ENCODE measurements at places on chromosomes 2 and 18.

GRCh38 chr2:196046123-196046917, 22.3 kb downstream of the DNAH7 start:
- DNase-seq = peak; percentile 32

- no peak for DNase-seq
Observed at GRCh38 chr18:8779251-8779650, 73.9 kb downstream of the MTCL1 start.

- DNase-seq = no peak
Observed at GRCh38 chr2:158045362-158045761, 56.3 kb upstream of the UPP2 start.

- DNase-seq = peak; percentile 61
Observed at GRCh38 chr2:237874585-237875161, 15.2 kb downstream of the RAMP1 start.

GRCh38 chr2:198546122-198546521, 741.7 kb downstream of the PLCL1 start:
- DNase-seq = no peak

DNA sequence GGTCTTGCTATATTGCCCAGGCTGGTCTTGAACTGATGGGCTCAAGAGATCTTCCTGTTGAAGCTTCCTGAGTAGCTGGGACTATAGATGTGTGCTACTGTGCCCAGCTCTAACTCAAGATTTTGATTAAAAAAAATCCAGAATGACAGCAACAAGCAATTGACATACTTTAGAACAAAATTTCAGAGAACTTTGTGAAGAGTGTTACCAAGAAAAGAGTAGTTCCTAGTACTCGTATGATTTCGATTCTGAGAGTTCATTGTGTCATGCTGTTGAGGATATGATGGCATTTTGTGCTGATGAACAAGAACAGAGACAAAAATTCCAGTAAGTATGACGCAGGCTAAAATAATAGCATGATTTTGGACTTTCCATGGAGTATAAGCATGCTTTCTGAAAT, 90.2 kb upstream of the TWSG1 start:
- no peak for DNase-seq

DNA sequence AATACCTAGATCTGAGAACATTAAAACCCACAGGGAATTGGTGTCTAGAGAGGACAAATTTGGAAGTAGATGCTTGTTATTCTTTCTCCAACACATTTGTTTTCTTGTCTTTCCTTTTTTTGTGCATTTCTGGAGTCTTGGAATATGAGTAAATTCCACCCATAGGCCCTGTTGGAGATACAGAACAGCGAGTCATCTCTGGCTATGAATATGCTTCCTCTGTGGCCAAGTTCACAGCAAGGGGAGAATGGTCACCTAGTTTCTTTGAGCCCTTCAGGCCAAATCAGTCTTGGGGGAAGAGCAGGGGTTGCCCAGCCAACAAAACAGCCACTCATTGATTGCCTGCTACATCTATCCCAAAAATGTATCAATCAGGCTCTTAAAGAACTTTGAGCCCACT, 31.3 kb downstream of the SP140L start:
- peak; percentile 17 for DNase-seq

DNA sequence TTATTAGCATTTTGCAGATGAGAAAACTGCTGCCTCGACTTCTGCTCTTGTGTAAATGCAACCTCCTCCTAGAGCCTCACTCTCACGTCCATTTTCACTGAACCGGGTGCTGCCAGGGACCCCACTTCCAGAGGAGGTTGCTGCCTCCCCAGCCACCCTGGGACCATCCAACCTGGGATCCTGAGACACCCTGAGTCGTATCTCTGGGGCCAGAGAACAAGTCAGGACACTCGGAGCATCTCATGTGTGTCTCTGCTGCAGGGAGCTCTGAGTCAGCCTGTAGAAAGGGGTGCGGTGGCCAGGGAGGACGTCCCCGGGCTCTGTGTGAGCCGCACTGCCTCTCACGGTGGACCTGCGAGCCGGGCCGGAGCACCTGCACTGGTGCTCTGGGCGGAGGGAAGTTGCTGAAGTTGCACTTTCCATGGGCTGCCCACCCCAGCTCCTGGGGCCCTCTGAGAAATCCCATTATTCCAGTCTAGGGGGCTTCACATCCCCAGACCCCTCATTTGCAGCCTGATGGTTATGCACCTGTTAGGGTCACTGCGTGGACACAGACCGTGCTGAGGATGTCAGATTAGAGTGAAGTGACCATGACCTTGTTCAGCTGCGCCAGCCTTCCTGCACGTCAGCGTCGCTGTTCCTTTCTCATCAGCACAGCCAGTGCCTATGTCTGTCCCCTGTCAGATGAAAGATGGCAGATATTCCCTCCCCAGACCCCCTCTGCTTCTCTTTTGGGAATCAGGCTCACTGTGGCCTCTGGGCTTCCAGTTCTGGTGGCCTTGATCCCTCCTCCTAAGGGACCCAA, 230.4 kb downstream of the KLHL29 start:
- no peak for DNase-seq

GRCh38 chr18:3451989-3452749, 2.2 kb downstream of the TGIF1 start:
- peak; percentile 49 for DNase-seq

DNA sequence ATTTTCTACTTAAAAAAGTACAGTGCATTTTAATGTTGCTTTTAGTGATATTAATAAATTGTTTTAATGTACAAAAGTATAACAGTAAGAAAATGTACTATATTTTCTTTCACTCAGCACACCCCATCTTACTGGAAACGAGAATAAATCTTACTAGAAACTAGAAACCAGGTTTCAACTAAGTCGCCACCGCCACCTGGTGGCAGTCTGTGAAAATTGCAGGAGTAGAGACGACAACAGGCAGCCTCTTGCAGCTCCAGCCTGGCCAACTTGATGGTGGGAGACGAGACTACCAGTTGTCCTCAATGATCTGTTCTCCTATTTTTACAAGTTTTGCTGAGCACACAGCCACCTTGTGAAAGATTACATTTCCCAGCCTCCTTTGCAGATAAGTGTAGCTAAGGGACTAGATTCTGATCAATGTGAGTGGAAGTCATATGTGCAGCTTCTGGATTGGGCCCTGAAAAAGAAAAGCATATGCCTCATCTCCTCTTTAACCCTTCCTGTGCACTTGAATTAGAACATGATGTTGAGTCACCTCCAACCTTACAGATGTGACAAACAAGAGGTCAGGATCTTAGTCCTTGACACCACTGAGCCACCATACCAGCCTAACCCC, 8.7 kb downstream of the OTOF start:
- DNase-seq = peak; percentile 71

- no peak for DNase-seq
Observed at GRCh38 chr2:119846021-119846420, 86.3 kb downstream of the PTPN4 start.

DNA sequence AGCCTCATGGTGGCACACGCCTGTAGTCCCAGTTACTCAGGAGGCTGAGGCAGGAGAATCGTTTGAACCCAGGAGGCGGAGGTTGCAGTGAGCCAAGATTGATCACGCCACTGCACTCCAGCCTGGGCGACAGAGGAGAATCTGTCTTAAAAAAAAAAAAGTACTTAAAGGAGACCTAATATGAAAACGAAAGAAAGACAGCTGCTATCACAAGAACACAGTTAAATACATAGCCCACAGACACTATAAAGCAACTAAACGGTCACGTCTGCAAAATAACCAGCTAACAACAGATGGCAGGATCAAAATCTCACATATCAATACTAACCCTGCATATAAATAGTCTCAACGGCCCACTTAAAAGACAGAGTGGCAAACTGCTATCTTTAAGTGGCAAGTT, 43.9 kb upstream of the TACR1 start:
- no peak for DNase-seq

DNA sequence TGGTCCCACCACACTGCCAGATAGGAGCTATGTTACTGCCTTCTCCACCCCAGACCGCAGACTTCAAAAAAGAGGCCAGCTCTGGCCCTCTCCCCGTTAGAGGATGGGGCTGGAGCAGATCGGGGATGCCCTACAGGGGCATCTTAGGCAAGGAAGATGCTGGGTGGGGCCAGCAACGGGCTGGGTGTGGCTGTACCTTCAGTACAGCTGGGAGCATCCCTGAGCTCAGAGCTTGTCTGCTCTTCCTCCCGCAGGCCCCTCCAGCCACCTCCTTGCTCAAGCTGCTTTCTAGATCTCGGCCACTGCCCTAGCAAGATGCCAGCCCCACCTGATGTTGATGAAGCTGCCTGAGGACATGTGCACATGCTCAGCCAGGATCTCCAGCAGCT, 9.8 kb downstream of the PTPRN start:
- DNase-seq = no peak

GRCh38 chr2:26623541-26624495, 17.3 kb downstream of the CIB4 start:
- no peak for DNase-seq

GRCh38 chr2:37872192-37872750, 52.8 kb upstream of the RMDN2 start:
- DNase-seq = no peak

DNA sequence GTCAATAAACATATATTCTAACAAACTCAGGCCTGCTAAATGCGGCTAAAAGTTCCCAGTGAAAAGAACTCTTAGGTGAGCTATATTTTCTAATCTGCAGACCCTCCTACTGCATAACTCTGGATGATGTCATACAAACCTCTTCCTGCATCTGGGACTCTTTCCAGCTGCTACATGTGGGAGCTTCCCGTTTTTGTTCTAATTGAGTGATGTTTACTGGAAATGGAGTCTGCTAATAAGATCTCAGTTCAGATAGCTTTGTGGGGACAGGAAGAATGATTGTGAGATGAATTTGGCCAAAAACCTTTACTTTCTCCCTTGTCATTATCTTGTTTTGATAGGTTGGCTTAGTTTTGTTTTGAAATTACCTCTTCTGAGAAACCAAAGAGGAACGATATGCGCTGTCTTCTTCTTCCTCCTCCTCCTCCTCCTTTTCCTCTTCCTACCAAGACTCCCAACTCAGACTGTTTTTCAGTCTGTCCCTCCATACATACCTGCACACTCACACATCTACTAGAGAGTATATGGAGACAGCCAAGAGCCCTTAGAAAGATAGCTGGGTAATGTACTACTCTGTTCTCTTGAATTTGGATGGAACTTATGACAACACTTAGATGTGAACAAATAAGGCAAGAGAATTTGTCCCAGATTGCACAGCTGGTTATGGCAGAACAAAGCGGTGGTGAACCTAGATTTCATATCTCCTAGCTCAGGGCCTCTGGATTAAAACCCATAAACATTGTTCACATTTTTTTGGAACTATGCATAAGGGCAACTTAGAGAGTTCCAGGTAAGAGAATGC, 39.8 kb upstream of the AAK1 start:
- peak; percentile 58 for DNase-seq

GRCh38 chr2:11676640-11677039, 6.6 kb upstream of the NTSR2 start:
- no peak for DNase-seq

DNA sequence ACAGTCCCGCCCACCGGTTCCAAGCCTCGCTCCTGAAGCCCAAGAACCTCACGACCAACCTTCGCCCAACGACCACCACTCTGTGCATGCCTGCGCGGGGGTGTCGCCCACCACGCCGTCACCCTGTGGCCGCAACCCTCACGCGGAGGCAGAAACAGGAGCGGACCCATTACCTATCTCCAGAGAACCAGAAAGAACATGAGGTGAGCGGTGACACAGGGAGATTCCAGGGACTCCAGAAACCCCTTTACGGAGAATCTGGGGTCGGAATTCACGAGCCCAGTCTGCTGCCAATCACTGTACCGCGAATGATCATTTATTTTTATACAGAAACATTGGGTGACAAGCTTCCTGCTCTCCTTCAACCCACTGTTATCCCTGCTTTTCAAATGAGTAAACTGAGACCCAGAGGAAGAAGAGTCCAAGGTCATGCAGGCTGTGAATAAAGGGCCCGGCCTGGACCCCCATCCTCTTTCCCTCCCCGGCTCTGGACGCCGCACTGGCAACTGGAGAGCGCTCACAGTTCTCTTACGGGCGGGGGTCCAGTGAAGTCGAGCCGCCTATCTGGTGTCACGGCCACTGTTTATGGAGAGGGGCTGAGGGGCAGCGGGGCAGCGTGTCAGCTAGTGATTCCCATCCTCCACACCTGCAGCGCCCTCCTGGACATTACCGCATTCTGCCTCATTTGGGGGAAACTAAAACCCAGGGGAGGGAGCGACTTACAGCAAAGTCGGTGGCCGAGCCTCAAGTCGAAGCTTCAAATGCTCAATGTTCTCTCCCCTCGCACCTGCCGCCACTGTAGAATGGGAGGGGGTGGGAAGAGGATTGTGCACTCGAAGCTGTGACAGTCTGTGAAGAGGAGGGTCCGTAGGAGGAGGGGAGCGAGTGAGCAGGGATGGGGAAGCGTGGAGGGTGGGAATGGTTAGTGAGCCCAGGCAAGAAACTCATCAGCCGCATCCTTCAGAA, 723 bp upstream of the SLC30A3 start:
- DNase-seq = no peak

GRCh38 chr2:25032094-25032493, 9.8 kb upstream of the EFR3B start:
- DNase-seq = no peak

- no peak for DNase-seq
Observed at GRCh38 chr2:95299961-95300360, 2.8 kb downstream of the KCNIP3 start.

GRCh38 chr2:33791625-33792024, 192.5 kb upstream of the FAM98A start:
- peak; percentile 53 for DNase-seq

- DNase-seq = no peak
Observed at GRCh38 chr2:179825494-179825893, 35.9 kb downstream of the ZNF385B start.

DNA sequence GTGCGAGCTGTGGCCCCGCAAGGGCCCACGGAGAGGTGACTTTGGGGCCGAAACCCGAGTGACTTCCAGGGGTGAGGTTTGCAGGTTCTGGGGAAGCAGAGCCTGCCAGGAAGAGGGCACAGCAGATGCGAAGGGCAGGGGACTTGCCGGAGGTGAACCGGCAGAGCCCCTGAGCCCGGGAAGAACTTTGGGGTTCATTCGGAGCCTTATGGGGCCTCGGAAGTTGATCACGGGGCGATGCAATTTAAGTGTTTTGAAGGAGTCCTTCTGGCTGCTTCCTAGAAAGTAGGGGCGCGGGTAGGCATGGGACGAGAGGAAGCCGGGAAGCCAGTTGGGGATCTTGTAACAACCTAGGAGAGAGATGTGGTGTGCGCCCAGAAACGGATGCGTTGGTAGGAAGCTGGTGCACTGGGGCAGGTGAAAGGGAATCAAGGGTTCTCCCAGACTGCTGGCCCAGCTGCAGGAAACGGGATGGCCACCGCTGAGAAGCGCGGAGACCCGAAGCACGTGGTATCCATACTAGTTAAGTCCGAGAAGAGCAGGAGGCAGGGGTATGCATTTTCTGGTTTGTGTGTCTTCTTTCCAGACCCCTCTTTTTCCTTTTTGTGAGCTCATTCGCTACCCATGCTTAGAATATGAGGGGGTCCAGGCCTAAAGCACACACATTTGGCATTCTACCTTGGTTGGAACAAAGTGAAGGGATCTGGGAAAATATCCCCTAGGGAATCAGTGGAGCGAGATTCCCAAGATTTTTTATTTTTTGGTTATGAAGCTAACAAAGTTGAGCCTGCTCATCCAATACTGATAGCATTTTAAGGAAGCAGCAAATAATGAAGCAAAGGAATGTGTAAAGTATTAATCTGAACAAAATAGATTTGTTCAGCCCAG, 758 bp downstream of the SCLY start:
- DNase-seq = peak; percentile 25

- no peak for DNase-seq
Observed at GRCh38 chr2:78029392-78029995, 507.3 kb upstream of the LRRTM4 start.

GRCh38 chr18:30192216-30192615, 850.3 kb downstream of the DSC3 start:
- no peak for DNase-seq
